ENCODE measurements at places on chromosomes 7 and 10.

DNA sequence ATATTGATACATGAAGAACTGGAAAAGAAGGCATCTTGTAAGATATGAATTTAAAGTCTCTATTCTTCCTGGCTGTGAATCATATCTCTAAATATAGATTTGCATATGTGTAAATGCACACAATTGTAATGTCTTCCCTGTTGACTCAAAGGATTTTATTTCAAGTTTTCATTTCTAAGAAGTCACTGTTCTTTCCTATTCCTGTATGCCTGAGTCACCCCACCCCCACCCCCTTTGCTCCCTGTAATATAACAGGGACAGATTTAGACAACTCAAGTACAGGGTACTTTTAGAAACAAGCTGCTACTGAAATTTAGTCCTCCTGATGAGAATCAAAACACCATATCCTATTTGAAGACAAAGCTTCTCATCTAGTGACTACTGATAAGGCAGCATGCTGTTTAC lies 43.0 kb upstream of the HECTD2 start:
- no peak for DNase-seq

- no peak for DNase-seq
Measured at GRCh38 chr10:124380256-124380995, 38.3 kb downstream of the OAT start.

GRCh38 chr10:118957966-118958365 lies 71.5 kb upstream of the NANOS1 start:
- no peak for DNase-seq

DNA sequence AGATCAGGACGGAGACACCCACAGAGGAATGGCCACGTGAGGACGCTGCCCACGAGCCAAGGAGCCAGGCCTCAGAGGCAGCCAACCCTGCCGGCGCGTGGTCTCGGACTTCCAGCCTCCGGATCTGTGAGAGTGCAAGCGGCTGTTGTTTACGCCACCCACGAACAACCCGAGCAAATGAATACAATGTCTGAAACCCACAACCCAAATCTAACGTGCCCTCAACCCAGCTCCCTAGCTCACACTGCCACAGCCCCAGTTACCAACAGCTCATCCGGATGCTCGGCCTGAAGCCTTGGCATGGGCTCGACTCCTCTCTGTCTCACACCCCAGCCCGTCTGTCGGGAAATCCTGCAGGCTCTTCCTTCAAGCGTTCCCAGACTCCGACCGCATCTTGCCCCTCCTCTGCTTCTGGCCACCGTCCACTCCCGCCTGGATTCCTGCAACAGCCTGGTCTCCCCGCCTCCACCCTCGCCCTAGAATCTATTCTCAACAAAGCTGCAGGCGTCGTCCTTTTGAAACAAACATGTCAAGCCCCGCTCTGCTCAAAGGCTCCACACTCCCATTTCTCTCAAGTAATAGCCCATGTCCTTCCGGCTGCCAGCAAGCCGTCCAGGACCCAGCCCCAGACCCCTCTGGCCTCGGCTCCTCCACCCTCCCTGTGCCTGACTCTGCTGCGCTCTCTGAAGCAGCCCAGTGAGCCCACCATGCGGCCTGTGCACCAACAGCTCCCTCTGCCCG lies 35.3 kb downstream of the STK32C start:
- no peak for DNase-seq

DNA sequence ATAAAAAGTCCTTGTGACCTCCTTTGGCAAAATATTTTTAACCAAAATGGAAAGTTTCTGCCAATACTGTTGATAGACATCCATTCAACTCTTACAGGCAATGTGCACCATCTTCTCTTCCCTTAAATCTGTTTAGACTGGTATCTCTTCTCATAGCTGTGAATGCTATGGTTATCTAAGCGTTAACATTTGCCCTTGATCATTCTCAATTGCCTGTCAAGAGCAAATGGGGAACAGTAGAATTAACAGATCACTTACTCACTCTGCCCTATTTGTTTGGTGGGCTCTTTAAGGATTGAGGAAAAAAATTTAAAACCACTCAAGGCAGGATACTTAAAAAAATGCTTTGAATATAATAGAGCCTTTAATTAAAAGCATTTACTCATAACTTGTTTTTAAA lies 808.4 kb downstream of the NXPH1 start:
- no peak for DNase-seq

GRCh38 chr7:129170441-129171021 lies 17.9 kb upstream of the SMO start:
- no peak for DNase-seq

DNA sequence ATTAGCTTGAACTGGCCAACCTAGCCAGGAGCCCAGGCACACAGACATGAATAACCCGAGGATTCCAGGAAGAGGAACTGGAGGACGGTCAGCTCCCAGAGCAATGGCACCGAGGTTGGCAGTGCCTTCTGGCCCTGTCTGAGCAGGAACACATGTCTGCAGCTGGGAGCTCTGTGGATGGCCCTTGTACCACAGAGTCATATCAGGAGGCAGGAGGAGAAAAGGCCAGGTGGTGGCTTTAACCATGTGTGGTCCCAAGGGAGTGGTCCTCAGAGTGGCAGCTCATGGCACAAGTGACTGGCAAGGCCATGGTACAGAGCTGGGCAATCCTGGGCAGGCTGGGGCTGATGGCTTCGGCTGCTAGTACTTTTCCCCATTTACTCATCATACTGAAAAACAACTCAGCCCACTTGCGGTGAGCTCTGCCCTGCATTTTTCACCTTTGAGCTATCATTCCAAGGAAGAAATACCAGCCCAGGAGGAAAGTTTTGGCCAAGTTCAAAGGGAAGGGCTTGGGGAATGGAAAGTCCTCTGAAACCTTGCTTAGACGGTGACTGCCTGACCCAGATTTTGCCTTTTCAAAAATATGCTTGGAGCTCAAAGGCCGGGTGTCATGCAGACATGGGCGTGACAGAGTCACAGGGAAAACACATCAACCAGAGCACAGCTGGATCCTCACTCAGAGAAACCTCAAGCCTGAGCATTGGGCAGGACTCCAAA lies 25.7 kb upstream of the LOXL4 start:
- DNase-seq, result no peak

DNA sequence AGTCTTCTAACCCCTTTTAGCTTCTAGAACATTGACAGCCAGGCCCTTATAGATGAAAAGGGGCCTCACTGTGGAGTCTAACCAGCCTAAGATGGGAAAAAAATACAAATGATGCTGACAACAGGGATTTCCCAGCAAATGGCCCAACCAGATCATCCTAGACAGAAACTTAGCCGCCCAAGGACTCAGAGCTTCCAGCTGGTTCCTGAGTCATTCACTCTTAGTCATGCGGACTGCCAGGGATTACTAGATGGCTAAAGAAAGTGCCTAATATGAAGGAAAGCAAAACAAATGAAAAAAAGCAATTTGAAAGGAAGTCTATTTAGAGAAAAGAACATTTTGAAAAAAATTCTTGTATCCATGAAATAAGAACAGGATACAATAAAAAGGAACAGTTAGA lies 23.7 kb downstream of the TSPAN14 start:
- DNase-seq, result no peak

GRCh38 chr7:141649137-141649864 lies 52.7 kb downstream of the DENND11 start:
- no peak for DNase-seq

DNA sequence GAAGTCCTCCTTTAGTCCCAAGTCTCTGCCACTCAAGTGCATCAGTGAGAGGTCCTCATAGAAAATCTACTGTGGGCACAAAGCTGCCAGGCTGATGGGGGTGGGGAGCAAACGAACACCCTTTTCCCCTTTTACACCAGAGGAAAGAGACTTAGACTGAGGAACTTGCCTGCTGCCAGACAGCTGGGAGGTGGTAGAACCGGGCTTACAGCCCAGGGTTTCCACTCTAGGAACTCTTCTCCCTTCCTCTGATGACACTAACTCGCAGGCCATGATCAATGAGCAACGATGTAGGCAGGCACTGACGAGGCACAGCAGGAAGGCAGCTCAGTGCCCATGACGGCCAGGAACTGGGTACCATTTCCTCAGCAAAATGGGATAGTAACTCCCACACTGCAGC lies 11.0 kb upstream of the SH2D4B start:
- DNase-seq, result no peak

- peak; percentile 51 for DNase-seq
Measured at GRCh38 chr10:45437587-45438465, 63.8 kb downstream of the ALOX5 start.

GRCh38 chr7:8386926-8387550 lies 46.4 kb upstream of the NXPH1 start:
- DNase-seq, result no peak

Data from GF-D8 (cell line).